ENCODE measurements at places on chromosomes 16 and 17.

DNA sequence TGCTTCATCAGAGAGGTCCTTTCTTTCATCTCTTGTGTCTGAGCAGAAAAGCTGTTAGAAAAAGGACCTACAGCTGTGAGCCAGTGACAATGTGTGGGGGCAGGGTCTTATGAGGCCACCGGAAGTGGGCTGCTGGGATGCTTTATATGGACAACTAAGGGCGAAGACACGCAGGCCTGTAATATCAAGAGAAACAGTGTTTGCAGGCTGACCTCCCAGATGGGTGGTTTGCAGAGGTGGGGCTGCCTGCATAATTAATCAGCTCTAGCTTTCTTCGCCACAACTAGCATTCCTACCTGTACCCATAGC is 30.4 kb upstream of the SALL1 start:
- no peak for DNase-seq

GRCh38 chr16:64667334-64667877 is 454.5 kb downstream of the CDH11 start:
- DNase-seq = no peak

GRCh38 chr16:77328274-77328673 is 106.6 kb downstream of the ADAMTS18 start:
- no peak for DNase-seq

DNA sequence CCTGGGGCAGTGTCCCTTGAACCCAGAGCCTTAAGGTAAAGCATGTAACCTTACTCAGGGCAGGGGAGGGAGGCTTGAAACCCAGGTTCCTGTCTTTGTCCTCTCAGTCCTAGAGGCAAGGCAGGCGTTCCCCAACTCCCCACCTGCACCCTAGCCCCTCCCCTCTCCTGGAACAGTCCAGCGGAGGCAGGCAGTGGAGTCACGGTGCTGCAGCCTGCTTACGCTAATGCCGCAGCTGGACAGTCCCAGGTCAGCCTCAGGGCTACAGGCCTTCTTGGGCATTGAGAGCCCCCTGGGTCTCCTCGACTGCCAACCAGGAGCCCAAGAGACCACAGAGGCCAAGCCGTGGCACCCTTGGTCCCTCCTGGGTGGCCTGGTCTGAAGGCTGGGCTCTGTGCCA is 6.8 kb upstream of the CD300A start:
- DNase-seq = no peak

DNA sequence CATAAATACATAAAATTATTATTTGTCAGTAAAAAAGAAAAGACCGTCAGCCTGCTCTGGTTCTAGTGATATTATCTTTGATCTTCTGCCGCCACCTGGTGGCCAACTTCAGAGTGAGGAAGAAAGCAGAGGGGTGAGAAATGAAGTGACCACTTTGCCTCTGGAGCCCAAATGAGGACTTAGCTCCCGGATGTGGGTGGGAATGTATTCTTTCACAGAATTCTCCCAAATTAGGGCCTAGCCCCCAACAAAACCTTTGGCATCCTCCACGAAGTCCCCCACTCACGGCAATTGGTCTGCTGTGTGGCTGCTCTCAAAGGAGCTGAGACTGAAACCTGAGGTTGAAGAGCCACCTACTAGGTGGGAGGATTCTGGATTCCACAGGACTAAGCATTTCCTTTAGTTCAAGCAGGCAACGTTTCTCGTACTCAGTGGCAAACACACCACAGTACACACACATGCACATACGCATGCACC is 4.9 kb upstream of the ZNF267 start:
- no peak for DNase-seq

DNA sequence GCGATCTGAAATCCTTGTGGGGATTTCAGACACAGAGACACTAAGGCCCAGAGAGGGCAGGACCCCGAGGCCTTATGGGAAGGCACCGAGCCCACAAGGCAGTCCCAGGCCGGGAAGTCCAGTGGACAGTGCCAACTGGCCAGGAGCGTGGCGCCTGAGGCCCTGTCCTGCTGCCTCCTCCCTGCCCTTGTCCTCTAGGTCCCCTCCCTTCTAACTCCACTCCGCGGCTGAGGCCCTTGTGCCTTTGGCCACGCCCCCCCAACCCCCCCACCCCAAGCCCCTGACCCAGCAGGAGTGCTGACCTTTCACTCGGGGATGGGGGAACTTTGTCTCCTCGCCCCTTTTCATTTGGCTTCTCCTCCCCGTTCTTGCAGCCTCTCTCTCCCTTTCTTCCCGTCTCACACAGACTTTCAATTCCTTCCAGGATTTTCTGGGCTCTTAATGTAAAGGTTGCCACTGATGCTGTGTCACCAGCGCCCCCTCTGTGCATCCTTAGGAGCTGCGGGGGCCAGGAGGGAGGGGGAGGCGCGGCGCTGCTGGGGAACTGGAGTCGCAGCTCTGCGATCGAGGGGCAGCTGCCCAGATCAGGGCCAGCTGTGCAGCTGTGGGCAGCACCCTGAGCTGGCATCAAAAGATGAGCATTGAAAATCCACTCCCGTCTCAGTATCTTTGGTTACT is 29.1 kb downstream of the CRHR1 start:
- DNase-seq = no peak

GRCh38 chr16:23867566-23867965 is 31.8 kb downstream of the PRKCB start:
- DNase-seq = no peak

GRCh38 chr16:191831-192230 is 11.6 kb downstream of the HBQ1 start:
- DNase-seq = no peak

- DNase-seq = no peak
These were observed 50.0 kb upstream of the TOB1 start for GRCh38 chr17:50916026-50916707.
